Fibroblast of villous mesenchyme (primary cell): ENCODE measurements at places on chromosomes 13 and 19.

GRCh38 chr19:30529876-30530275 is 157.7 kb downstream of the ZNF536 start:
- no peak for DNase-seq

DNA sequence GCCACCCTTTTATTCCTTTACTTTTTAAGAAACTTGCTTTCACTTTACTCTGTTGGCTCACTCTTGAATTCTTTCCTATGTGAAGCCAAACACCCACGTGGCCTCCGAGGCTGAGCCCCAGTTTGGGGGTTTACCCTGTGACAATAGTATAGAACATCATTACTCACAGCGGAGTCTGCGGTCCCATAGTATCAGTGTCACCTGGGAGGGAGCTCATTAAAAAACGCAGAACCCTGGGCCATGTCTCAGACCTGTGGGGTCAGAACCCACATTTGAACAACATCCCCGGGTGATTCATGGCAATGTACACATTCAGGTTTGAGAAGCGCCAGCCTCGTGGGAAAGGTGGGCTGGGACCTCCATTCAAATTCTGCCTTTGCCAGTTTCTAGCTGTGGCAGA is 36.0 kb upstream of the UBL3 start:
- no peak for DNase-seq

- DNase-seq: no peak
These were observed 9.0 kb upstream of the SOX1 start for GRCh38 chr13:112057736-112058518.

GRCh38 chr19:47152632-47153031 is 22.0 kb downstream of the SAE1 start:
- DNase-seq: no peak

- DNase-seq: no peak
These were observed 346.5 kb downstream of the ZNF536 start for GRCh38 chr19:30718707-30719106.

GRCh38 chr19:18308051-18308947 is 14.6 kb downstream of the LSM4 start:
- no peak for DNase-seq
